ENCODE measurements at places on chromosomes 1 and 21.

DNA sequence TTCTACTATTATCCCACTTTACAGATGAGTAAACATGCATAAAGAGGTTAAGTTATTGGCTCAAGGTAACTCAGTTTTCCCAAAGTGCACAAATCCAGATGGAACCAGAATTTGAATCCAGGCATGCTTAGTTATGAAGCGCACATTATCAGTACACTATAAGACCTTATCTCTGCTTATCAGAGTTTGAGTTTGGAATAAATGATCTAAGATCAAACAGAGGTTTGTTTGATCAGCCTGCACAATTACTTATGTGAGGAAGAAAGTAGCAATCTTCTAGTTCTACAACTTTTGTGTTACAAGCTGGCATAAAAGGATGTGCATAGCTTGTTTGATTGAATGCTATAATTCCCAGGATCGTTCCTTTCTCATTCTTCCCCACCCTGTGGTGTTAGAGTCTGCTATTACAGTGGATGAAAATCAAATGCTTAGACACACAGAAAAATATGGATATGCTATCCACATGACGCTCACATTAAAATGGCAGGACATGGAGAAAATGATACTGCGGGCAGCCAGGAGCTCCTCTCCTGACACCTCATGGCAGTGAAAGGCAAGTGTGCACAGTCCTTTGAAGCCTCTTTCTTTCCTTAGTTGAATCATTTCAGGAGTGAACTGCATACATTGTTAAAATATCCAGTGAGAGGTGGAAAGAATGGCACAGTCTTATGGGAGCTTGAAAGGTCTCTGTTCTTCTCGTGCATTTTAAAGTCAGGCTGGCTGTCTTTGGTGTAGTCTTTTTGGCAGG, 23.9 kb upstream of the PBX1 start:
- DNase-seq, result no peak

DNA sequence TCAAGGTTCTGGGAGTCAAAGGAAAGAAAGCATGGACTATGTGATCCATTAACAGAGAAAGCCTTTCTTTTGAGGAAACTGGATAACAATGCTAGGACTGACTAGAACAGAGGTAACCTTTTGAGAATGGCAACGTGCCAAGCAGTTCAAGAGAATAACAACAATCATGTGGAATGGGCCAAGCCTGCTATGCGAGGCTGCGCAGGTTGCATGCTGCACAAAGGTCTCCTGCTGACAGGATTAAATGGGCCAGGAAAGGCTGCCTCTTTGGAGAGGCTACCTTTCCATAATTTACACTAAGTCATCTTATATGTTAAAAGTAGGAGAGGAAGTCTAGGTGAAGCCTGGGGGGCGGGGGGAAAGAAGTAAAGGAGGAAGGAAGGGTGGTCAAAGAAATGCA, 5.8 kb downstream of the PCNX2 start:
- no peak for DNase-seq

DNA sequence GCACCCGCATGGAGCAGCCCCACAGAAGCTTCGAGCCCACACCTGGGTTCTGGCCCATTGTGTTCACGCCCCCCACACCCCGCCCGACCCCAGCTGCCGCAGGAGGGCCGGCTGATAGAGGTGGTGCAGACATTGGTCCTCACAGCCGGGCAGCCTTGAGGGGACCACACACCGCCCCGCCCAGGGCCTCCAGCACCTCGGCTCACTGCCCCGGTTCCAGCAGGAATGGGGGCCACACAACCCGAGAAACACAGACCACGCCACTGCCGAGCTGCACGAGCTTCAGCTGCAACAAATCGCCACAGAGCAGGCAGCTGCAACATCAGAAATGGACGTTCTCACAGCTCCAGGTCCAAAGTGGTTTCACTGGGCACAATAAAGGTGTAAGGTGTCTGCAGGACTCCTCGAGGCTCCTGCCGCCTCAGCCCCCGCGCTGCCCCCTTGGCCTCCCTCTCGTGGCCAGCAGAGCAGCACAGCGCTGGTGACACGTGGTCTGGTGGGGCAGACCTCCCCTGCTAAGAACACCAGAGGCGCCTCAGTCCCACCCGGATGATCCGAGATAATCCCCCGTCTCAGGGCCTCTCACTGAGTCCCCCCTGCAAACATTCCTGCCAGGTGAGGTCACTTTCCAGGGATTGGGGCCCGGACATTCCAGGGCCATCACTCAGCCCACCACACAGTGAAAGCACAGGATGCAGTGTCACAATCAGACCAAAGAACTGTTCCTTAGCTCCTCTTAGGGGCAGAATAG, 62.3 kb upstream of the ADARB1 start:
- peak; percentile 92 for DNase-seq

- DNase-seq, result no peak
Measured at GRCh38 chr1:193113992-193114332, 7.9 kb upstream of the CDC73 start.

DNA sequence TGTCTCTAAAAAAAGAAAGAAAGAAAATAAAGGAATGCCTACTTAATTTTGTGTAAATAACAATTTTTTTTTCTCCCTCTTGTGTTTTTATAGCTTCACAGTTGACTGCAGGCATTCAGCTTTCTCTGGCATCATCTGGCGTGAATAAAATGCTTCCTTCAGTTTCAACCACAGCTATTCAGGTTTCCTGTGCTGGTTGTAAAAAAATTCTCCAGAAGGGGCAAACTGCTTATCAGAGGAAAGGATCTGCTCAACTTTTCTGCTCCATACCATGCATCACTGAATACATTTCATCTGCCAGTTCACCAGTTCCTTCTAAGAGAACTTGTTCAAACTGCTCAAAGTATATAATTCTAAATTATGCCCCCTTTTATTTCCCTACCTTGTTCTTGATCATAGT, 18.0 kb downstream of the ZMYM1 start:
- no peak for DNase-seq

DNA sequence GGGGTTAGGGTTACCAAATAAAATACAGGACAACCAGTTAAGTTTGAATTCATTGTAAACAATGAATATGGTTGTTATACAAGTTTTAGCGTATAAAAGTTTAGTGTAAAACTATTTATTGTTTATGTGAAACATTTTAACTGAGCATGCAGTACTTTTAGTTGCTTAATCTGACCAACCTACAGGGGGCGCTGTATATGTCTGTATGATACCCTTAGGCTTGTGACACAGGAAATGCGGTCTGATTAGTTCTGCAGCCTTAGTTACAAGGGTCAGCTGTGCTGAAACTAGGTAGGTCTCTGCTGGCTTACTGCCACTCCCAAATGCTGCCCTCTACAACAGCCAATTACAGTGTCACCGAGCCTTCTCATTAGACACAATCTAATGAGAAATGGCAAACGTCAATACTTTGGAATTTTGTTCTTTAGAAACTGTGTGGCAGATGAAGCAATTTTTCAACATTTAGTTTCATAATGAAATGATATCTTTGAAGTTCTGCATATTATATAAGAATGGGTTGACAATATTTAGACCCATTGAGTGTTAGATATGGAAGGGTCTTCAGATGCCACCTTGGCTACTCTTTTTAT, 56.2 kb downstream of the NTNG1 start:
- DNase-seq, result no peak

DNA sequence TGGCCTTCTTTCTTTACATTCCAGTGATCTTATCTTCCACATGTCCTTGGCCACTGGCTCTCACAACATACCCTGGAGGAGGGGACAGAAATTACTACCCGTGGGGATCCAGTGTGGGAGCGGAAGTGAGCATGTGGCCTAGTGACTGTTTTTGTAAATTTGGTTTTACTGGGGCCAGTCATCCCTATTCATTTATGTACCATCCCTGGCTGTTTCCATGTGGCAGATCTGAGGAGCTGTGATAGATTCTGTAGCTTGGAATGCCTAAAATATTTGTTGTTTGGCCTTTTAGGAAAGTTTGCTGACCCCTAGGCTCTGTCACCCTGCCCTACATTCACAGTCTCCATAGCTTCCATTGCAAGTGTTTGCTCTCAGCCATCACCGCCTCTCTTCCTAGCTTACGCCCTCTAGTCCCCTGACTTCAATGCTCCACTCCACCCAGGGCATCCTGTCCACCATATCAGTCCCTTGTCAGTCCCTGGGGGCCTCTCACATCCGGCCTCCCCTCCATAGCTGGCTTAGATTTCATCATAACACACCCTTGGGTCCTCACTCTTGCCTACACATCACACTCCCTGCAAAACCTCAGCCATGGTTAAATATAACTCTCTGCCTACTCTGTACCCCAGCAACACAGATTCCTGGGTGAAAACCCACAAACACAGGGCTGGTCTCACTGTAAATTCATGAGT, 25.8 kb downstream of the DHCR24 start:
- no peak for DNase-seq

- DNase-seq, result no peak
Measured at GRCh38 chr1:246921481-246921880, 10.3 kb downstream of the AHCTF1 start.
